CD8-positive, alpha-beta memory T cell (primary cell): ENCODE measurements at places on chromosomes 1 and 21. TPM values are rescaled to one million over a fixed set of nuclear protein-coding genes. Genes with fewer than 3 reads are reported as not detected.
A peak's percentile ranks its signal among the peaks of the same experiment; 100 is the strongest.

- H3K4me3 ChIP-seq = no peak overlapping the region
- DNase-seq = no peak
- no peaks in the 10 kb centered on the region for H3K36me3 ChIP-seq
- no peak overlapping the region for H3K27ac ChIP-seq
- H3K27me3 ChIP-seq = no peaks in the 10 kb centered on the region
Observed at GRCh38 chr21:27476696-27477095, 509.8 kb upstream of the ADAMTS5 start.

GRCh38 chr1:116179964-116180363, 68.8 kb downstream of the MAB21L3 start:
- no peak overlapping the region for H3K27ac ChIP-seq
- H3K27me3 ChIP-seq = no peaks in the 10 kb centered on the region
- no peak overlapping the region for H3K4me3 ChIP-seq
- DNase-seq = no peak

- no peaks in the 10 kb centered on the region for H3K4me1 ChIP-seq
- no peak for DNase-seq
- H3K36me3 ChIP-seq = no peaks in the 10 kb centered on the region
- no peaks in the 10 kb centered on the region for H3K27me3 ChIP-seq
- no peak overlapping the region for H3K4me3 ChIP-seq
Observed at GRCh38 chr1:56452027-56453011, 127.0 kb downstream of the PLPP3 start.

GRCh38 chr1:201116091-201116490, 3.9 kb upstream of the CACNA1S start:
- no peak overlapping the region for H3K4me3 ChIP-seq
- H3K27ac ChIP-seq = no peak overlapping the region
- no peaks in the 10 kb centered on the region for H3K27me3 ChIP-seq
- peaks cover 13% of the 10 kb centered on the region for H3K4me1 ChIP-seq
- H3K36me3 ChIP-seq = no peaks in the 10 kb centered on the region

DNA sequence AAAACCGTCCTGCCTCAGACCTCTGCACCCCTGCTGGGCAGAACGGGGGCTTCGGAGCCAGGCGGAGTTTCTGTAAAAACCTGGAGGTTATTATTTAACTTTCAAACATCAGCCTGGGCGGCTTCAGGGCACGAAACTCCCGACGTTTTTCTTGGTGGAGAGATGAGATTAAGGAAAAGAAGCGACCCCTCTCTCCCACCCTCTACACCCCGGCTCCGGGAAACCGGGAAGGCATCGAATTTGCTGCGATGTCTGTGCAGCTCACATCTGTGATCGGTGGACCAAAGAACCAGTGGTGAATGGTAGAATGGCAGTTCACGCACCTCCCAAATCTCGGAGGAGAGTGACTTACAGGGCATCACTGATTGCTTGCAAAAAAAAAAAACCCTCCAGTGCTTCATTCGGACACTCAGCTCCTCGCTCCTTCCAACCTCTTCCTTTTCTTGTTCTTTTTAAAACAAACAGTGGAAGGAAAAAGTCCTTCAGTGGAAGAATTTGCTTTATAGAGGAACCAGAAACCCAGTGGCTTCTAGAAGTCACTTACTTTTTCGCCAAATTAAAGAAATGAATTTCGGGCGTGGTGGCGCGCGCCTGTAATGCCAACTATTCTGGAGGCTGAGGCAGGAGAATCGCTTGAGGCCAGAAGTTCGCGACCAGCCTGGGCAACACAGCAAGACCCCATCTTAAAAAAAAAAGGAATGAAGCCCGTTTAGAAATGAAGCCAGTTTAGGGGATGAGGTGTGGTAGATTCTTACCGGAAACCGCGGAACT, 884 bp downstream of the PHACTR4 start:
- H3K27me3 ChIP-seq = no peaks in the 10 kb centered on the region
- H3K27ac ChIP-seq = peak overlapping the region; percentile 82
- peaks cover 18% of the 10 kb centered on the region for H3K4me1 ChIP-seq
- H3K36me3 ChIP-seq = no peaks in the 10 kb centered on the region
- DNase-seq = no peak

- no peaks in the 10 kb centered on the region for H3K27me3 ChIP-seq
- no peak overlapping the region for H3K27ac ChIP-seq
- H3K36me3 ChIP-seq = no peaks in the 10 kb centered on the region
- no peak for DNase-seq
Observed at GRCh38 chr1:27391511-27392095, 819 bp upstream of the GPR3 start.

ATP1A4 gene
- total RNA-seq = not detected

GRCh38 chr21:29152916-29153315, 22.5 kb downstream of the MAP3K7CL start:
- no peak overlapping the region for H3K4me3 ChIP-seq
- DNase-seq = no peak
- no peak overlapping the region for H3K27ac ChIP-seq
- no peaks in the 10 kb centered on the region for H3K36me3 ChIP-seq

DNA sequence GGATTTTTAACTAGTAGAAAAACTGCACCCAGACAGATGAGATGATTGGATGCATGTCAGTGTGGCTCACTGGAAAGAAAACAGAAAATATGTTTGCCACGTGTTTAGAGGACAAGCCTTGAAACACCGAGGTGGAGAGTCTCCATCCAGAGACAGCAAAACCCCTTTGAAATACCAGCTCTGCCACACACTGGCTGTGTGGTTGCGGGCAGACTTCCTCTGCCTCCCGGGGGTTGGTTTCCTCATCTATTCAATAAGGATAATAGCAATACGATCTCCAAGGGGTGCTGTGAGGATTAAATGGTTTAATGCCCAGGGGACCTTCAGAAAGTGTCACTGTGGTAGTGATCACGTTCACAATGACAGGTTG, 67.2 kb upstream of the PARP1 start:
- no peaks in the 10 kb centered on the region for H3K4me1 ChIP-seq
- H3K27ac ChIP-seq = no peak overlapping the region
- no peak overlapping the region for H3K4me3 ChIP-seq
- H3K27me3 ChIP-seq = no peaks in the 10 kb centered on the region

GRCh38 chr1:44673675-44674112, 587 bp downstream of the TMEM53 start:
- peak overlapping the region; percentile 90 for H3K4me3 ChIP-seq
- no peaks in the 10 kb centered on the region for H3K27me3 ChIP-seq
- H3K36me3 ChIP-seq = no peaks in the 10 kb centered on the region
- DNase-seq = no peak
- H3K4me1 ChIP-seq = peaks cover 13% of the 10 kb centered on the region
- peak overlapping the region; percentile 93 for H3K27ac ChIP-seq

DNA sequence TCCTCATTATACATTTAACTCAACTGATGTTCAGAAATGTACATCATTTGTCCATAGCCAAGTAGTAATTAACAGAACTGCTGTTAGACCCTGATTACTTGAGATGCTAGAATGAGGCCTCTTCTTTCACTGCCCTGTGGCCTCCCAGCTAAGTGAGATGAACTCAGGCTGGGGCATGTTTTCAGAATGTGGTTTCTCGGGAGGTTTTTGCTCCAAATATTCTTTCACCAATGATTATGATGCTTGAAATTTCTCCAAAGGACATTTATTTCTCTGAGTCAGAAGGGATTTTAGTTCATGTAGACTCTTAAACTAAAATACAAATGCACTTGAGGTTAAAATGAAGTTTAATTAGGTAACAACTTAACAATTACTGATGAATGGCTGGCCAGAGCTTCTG, 34.6 kb upstream of the ADAMTS5 start:
- no peak for DNase-seq
- H3K4me1 ChIP-seq = no peaks in the 10 kb centered on the region
- H3K4me3 ChIP-seq = no peak overlapping the region
- no peaks in the 10 kb centered on the region for H3K36me3 ChIP-seq
- no peak overlapping the region for H3K27ac ChIP-seq

GRCh38 chr1:54277451-54278341, 77.7 kb downstream of the MRPL37 start:
- peaks cover 61% of the 10 kb centered on the region for H3K4me1 ChIP-seq
- H3K4me3 ChIP-seq = no peak overlapping the region

DNA sequence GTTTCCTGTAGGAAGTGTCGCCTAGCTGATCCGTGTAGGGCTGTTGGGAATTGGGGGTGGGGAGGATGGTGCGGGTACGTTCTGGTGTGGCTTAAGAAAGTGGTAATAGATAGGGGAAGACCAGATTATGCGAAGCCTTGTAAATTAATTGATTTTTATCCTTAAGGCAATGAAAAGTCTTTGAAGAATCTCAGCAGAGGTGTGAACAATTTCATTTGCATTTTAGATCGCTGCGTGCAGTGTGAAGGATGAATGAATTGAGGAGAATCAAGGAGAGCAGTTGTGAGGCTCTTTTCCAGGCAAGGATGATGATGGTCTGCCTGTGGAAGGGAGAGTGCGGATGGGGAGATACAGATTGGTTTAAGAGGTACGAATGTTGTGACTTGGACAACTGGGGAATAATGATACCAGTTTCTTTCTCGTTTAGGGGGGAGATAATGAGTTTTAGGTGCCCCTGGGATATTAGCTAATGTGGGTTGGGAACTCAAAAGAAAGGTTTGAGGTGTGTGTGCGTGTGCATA, 813 bp upstream of the DEDD start:
- H3K27ac ChIP-seq = peak overlapping the region; percentile 84
- peaks cover 6% of the 10 kb centered on the region for H3K36me3 ChIP-seq
- peak overlapping the region; percentile 98 for H3K4me3 ChIP-seq
- H3K27me3 ChIP-seq = no peaks in the 10 kb centered on the region
- no peak for DNase-seq

GRCh38 chr1:24373710-24374109, 39.9 kb downstream of the STPG1 start:
- no peak overlapping the region for H3K27ac ChIP-seq
- no peaks in the 10 kb centered on the region for H3K27me3 ChIP-seq
- H3K36me3 ChIP-seq = no peaks in the 10 kb centered on the region
- H3K4me3 ChIP-seq = no peak overlapping the region
- no peak for DNase-seq
- H3K4me1 ChIP-seq = no peaks in the 10 kb centered on the region

DNA sequence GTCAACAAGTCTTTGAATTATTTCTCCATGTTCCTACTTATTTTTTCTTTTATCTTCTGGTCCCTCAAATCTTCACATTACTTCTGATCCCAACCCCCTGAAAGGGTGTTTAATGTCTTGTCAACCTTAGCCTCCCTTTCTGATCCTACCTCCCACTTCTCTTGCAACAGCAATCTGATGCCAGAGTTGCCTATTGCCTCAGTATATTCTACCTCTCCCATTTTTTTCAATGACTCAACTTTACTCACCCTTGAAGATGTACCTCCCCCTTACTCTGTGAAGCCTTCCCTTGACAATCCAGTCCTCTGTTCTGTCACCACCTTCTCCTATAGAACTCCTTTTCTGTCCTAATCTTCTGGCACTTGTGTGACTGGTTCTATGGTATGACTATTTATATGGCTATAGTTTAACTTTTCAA, 99.5 kb upstream of the CD55 start:
- H3K27me3 ChIP-seq = no peaks in the 10 kb centered on the region
- no peaks in the 10 kb centered on the region for H3K36me3 ChIP-seq
- no peak for DNase-seq

GRCh38 chr21:14543983-14544382, 2.1 kb downstream of the SAMSN1 start:
- DNase-seq = no peak
- H3K4me1 ChIP-seq = peaks cover 26% of the 10 kb centered on the region
- peak overlapping the region; percentile 48 for H3K27ac ChIP-seq
- no peaks in the 10 kb centered on the region for H3K27me3 ChIP-seq

DNA sequence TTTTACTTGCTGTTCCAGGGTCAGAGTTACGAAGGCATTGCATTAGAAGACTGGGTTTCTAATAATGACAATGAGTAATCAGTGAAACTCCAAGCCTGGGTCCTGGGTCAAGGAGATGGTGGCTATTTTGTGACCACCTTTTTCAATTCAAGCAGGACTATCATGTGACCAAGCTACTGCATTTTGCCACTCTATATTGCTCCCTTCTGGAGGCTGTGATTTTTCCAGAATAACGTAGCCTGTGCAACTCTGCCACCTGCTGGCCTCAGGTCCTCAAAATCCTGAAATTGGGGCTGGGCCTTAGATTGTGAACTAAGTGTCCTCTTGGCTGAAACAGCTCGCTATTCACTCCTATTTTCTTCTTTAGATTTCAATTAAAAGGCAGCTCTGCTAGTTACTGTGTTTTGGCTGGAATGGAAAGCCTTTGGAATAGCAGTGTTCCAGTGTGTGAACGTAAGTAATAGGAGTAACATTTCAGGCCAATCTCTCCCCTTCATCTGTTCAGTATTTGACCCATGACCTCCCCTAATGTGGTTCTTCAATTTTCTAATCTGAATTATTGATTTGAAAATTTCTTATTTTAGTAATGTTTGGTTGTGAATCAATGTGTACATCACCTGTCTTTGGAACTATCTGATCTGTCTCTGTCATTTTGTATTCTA, 52.9 kb upstream of the CD46 start:
- no peak overlapping the region for H3K4me3 ChIP-seq
- H3K36me3 ChIP-seq = no peaks in the 10 kb centered on the region
- H3K27ac ChIP-seq = no peak overlapping the region
- no peaks in the 10 kb centered on the region for H3K27me3 ChIP-seq

- peaks cover 5% of the 10 kb centered on the region for H3K4me1 ChIP-seq
- no peaks in the 10 kb centered on the region for H3K27me3 ChIP-seq
- H3K36me3 ChIP-seq = no peaks in the 10 kb centered on the region
- H3K4me3 ChIP-seq = no peak overlapping the region
- no peak overlapping the region for H3K27ac ChIP-seq
Observed at GRCh38 chr1:54965624-54966340, 14.6 kb upstream of the TMEM61 start.

- H3K36me3 ChIP-seq = no peaks in the 10 kb centered on the region
- no peak overlapping the region for H3K27ac ChIP-seq
- no peaks in the 10 kb centered on the region for H3K4me1 ChIP-seq
- no peak overlapping the region for H3K4me3 ChIP-seq
Observed at GRCh38 chr1:99662539-99663080, 16.7 kb downstream of the PALMD start.

GRCh38 chr1:39269349-39269748, 64.9 kb downstream of the MACF1 start:
- no peak overlapping the region for H3K27ac ChIP-seq
- H3K36me3 ChIP-seq = no peaks in the 10 kb centered on the region
- H3K4me1 ChIP-seq = peaks cover 56% of the 10 kb centered on the region
- no peak for DNase-seq

DNA sequence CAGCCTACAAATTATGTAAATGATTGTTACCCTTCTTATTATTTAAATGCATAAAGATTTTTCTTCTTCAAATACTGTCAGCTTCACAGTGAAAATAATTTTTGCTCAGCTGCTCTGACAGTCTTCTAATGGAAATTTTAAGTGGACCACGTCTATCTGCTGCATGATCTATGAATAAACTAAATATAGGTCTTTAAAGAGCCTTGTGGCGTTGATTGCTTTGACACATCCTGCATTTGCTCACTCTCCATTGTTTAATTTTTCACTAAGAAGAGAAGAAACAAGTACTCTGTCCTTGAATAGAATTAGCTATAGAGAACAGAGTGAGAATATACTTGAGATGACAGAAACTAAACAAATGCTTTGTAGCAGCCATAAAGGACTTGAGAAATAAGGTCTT, 826.1 kb downstream of the MRPL39 start:
- no peak overlapping the region for H3K27ac ChIP-seq
- no peaks in the 10 kb centered on the region for H3K4me1 ChIP-seq
- H3K36me3 ChIP-seq = no peaks in the 10 kb centered on the region
- DNase-seq = no peak
- H3K4me3 ChIP-seq = no peak overlapping the region

DNAJC28 gene
- 0.60 TPM for total RNA-seq

GRCh38 chr1:6753320-6754140, 31.7 kb upstream of the CAMTA1 start:
- H3K36me3 ChIP-seq = no peaks in the 10 kb centered on the region
- H3K27ac ChIP-seq = no peak overlapping the region
- no peaks in the 10 kb centered on the region for H3K4me1 ChIP-seq
